Hepatocyte (in vitro differentiated cells): ENCODE measurements at places on chromosomes 5 and 9. TPM values are rescaled to one million over a fixed set of nuclear protein-coding genes. Genes with fewer than 3 reads are reported as not detected.

Gene SIT1
- polyA plus RNA-seq = not detected in 2 replicates

Gene IQGAP2
- polyA plus RNA-seq = 34.5 and 37.2 TPM in 2 replicates

Gene SLCO6A1
- polyA plus RNA-seq = 0.77 and 1.4 TPM in 2 replicates

Gene SLC25A48
- polyA plus RNA-seq = 0.79 and 2.0 TPM in 2 replicates

Gene RLN1
- 0.34 and 0.49 TPM in 2 replicates for polyA plus RNA-seq

GRCh38 chr5:139746691-139747582 lies 48.7 kb upstream of the PSD2 start:
- H3K36me3 ChIP-seq = no peaks in the 10 kb centered on the region
- peaks cover 17% of the 10 kb centered on the region for H3K27me3 ChIP-seq
- DNase-seq = peak; percentile 74
- H3K4me3 ChIP-seq = peak overlapping the region; percentile 24
- peaks cover 35% of the 10 kb centered on the region for H3K4me1 ChIP-seq
- peak overlapping the region; percentile 56 for H3K27ac ChIP-seq

DNA sequence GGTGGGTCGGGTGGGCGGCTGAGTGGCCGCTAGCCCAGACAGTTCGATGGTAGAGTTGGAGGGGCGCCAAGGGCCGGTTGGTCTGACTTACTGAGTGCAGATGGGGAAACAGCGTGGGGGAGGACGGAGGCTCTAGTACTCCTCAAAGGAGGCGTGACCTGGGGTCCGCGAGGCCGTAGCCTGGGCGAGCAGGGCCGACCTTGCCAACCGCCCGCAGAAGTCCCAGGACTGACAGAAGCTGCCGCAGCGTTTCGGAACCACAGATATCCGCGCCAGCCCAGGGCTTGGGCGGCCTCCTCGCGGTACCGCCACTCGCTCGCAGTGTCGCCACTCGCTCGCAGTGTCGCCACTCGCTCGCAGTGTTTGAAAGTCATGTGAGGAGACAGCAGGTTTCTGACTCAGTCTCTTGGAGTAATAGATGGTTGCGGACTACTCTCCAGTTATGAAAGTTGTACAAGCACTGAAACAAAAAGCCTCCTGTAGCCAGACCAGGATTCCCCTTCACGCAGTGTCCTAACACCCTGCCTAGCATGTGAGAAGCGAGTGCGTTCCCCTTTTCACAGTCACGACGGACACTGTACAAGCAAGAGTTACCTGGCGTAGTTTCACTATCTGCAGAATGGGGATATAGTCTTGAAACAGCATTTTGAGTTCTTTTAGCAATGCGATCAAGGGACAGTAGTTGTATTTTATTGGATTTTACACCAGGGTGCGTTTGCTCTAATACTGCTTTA lies 674 bp downstream of the TMEM38B start:
- no peaks in the 10 kb centered on the region for H3K36me3 ChIP-seq
- H3K4me1 ChIP-seq = peaks cover 2% of the 10 kb centered on the region
- H3K4me3 ChIP-seq = peak overlapping the region; percentile 81
- H3K27me3 ChIP-seq = peaks cover 21% of the 10 kb centered on the region

- no peaks in the 10 kb centered on the region for H3K4me1 ChIP-seq
- no peak for DNase-seq
- no peaks in the 10 kb centered on the region for H3K36me3 ChIP-seq
These were observed 102.1 kb downstream of the C5orf15 start for GRCh38 chr5:133866160-133866902.

GRCh38 chr9:6128030-6128429 lies 87.6 kb upstream of the IL33 start:
- H3K27ac ChIP-seq = no peak overlapping the region
- no peaks in the 10 kb centered on the region for H3K4me1 ChIP-seq
- no peaks in the 10 kb centered on the region for H3K27me3 ChIP-seq
- no peaks in the 10 kb centered on the region for H3K36me3 ChIP-seq

DNA sequence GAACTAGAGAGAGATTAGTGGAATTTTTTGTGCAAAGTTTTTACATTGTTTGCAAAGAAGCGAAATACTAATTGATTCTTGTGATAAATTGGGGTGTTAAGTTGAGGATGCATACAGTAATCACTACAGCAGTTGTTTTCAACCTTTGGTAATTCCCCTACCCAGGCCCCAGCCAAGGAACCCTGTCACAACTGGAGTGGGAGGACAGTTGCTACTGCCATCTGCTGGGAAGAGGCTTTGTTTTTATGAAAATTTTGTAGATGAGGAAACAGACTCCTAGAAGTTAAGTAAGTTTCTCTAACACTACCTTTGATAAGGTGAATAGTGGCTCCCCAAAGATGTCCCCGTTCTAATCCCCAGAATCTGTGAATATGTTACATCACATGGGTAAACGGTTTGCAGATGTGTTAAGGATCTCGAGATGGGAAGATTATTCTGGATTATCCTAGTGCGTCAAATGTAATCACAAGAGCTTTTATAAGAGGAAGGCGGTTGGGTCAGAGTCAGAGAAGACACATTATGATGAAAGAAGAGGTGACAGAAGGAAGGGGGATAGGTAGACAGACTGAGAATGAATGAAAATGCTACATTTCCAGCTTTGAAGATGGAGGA lies 34.0 kb upstream of the PPP1R2B start:
- H3K4me1 ChIP-seq = no peaks in the 10 kb centered on the region
- no peak overlapping the region for H3K27ac ChIP-seq
- peak; percentile 61 for DNase-seq
- no peaks in the 10 kb centered on the region for H3K27me3 ChIP-seq
- no peak overlapping the region for H3K4me3 ChIP-seq
- H3K36me3 ChIP-seq = no peaks in the 10 kb centered on the region

DNA sequence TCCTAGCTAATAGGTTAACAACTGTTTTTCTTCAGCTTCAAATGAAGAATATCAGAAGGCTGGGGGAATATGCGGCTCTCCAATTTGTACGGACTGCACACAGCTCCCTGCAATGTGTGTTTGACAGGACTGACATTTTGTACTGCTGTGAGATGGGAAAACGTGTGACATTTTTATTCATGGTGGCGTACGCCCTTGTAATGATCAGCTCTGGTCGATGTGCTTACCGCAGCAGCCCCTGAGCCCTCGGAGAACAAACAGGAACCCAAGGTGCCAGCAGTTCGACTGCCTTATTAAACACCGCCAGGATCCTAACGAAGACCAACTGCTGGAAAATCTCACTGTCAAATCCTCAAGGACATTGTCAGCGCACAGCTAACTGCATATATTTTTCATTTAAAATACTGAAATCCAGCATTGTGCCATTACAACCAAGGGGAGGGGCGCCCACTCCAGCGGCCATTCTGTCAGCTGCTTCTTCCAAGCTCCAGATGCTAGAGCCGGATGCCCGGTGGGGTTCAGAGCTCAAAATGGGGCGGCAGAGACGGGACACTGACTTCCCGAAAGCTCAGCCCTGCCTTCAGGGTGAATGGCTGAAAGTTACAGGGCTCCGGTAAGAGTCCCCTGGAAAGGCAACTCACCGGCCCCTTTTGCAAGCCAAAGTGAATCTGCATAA lies 66.8 kb downstream of the CRB2 start:
- no peaks in the 10 kb centered on the region for H3K36me3 ChIP-seq
- H3K27me3 ChIP-seq = no peaks in the 10 kb centered on the region
- no peak overlapping the region for H3K27ac ChIP-seq

DNA sequence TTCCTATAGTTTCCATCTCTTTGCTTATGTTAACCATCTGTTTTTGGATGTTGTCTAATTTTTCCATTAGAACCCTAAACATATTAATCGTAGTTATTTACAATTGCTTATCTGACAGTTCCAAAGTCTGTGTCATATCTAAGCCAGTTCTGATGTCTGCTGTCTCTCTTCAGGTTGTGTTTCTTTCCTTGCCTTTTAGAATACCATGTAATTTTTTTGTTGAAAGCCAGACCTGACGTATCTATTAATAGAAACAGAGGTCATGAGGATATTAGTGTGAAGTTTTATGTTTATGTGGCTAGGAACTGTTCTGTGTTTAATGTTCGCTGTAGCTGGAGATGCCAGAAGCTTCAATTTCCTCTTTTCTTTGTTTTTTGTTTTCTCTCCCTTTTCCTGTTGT lies 52.2 kb downstream of the ZNF618 start:
- no peak overlapping the region for H3K27ac ChIP-seq
- no peaks in the 10 kb centered on the region for H3K36me3 ChIP-seq
- no peak overlapping the region for H3K4me3 ChIP-seq
- no peak for DNase-seq
- no peaks in the 10 kb centered on the region for H3K27me3 ChIP-seq

DNA sequence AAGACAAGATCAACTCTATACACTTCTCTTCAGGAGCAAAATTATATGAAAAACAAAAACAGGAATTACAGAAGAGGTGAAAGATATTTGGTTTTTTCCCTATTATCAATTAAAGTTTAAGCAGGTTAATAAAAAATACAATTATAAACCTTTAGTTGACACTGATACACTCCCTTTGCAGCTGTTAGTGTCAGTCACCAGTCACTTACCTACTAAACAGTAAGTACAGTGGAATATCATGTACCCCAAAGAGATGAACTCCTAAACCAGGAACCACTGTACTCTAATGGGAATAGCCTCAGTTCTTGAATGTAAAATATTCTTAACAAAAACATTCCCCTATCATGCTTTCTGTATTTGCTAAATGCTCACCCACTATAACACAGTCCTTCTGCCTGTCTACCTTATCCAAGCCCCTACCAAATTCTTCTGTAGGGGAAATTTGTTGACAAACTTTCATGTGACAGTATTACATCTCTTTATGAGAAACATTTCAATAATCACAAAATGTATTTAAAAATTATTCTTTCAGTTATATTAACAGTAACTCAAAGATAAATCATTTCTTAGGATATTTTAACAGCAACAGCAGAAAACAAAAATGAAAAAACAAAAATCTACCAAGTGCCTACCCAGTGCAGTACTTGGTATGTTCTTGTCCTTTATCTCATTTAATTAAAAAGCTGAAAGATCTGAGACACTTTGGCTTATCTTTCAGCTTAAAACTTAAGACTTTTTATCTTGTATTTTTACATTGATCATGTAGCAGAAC lies 212.8 kb downstream of the MLLT3 start:
- H3K4me3 ChIP-seq = no peak overlapping the region
- peaks cover 6% of the 10 kb centered on the region for H3K4me1 ChIP-seq
- H3K27ac ChIP-seq = no peak overlapping the region
- H3K27me3 ChIP-seq = no peaks in the 10 kb centered on the region
- DNase-seq = no peak

GRCh38 chr5:396531-396961 lies 46.4 kb upstream of the EXOC3 start:
- peaks cover 33% of the 10 kb centered on the region for H3K4me1 ChIP-seq
- H3K27me3 ChIP-seq = no peaks in the 10 kb centered on the region
- no peak overlapping the region for H3K4me3 ChIP-seq
- H3K36me3 ChIP-seq = no peaks in the 10 kb centered on the region
- peak overlapping the region; percentile 96 for H3K27ac ChIP-seq
